ENCODE measurements at places on chromosomes 6 and 20. TPM values are rescaled to one million over a fixed set of nuclear protein-coding genes. Genes with fewer than 3 reads are reported as not detected.
A peak's percentile ranks its signal among the peaks of the same experiment; 100 is the strongest.

DNA sequence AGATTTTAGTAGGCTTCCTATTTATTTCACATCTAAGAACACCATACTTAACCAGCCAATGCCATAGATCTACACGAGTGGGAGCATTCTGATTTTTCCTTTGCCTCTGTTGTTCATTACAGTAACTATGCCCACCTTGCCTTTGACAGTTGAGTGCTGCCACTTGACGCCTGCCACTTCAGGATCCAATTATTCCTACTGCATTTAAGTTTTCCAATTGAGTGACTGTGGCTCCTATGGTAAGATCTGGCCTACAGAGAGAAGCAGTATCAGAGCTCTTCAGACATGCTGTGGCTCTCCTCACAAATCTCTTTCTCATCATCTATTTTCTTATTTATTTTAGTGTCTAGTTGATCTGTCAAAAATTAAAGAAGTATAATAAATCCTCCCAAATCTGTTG lies 403.0 kb upstream of the SPTLC3 start:
- no peak for DNase-seq

- DNase-seq, result no peak
Observed at GRCh38 chr6:40517654-40518053, 69.5 kb downstream of the LRFN2 start.

DNA sequence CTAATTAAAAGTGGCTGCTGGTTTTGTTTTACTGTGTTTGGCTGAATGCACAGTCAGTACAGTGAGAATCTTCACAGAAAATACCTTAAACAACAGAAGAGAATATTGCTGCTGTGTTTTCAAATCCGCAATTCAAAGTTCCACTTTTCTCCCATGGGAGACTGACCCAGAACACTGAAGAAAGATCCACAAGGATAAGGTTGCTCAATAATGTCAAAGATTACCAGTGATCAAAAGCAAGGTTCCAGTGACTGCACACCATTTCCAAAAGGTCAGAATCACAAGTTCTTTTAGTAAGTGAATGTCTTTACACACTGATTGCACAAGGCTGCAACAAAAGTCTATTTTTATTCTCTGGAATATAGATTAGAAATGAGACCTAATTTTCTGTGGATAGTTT lies 82.3 kb downstream of the EPHA7 start:
- DNase-seq, result no peak

DNA sequence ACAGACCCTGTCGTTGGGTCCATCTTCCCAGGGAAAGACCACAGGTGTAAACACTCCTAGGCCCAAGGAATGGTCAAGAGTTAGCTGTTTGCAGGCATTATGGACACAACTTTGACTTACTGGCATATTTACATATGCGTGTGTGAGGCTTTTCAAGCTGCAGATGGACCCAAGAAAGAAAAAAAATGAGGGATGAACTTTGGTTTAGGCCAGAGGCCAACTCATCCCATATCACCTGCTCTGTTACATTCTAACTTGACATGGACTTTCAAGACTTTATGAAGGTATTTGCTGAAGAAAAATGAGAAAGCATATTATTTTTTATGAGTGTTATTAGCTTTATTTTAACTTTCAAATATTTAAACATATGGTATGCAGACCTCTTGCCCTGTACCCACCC lies 6.9 kb downstream of the COL19A1 start:
- DNase-seq, result no peak

- no peak for DNase-seq
Observed at GRCh38 chr6:160004018-160004417, 35.1 kb downstream of the IGF2R start.

DNA sequence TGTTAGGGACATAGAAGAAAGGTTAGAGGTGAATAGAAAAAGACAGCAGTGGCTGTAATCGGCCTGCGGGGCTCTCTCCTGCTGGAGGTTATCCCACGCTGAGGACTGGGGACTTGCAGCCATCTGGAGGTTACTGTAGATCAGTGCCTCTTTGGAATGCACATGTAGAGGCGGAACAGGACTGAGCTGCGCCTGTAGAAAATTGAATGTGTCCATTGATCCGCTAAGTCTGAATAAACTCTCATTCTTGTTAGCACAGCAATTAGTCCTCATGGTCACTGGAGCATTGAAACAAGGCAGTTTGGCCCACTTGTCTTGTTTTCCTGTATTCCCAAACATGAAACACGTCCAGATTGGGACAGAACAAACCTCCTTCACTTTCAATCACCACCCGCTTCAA lies 46.3 kb upstream of the F13A1 start:
- DNase-seq, result no peak

GRCh38 chr20:11492386-11492785 lies 425.3 kb upstream of the BTBD3 start:
- no peak for DNase-seq

GRCh38 chr20:60352017-60352416 lies 393.8 kb downstream of the CDH26 start:
- no peak for DNase-seq

GRCh38 chr6:65045801-65046200 lies 661.2 kb downstream of the EYS start:
- no peak for DNase-seq

DNA sequence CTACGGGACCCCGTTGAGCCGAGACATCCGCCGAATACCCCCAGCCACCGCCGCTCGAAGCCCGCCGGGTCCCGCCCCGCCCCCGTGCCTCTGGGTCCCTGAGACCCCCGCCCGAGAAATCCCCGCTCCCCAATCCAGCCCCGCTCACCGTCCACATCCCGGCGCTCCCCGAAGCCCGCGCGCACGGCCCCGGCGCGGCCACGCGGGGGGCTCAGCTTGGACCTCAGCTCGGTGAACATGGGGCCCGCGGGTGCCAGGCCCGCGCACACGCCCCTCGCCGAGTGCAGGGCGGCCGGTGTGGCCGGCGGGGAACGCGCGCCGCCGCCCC lies 249 bp downstream of the SAMD10 start:
- DNase-seq, result no peak

DNA sequence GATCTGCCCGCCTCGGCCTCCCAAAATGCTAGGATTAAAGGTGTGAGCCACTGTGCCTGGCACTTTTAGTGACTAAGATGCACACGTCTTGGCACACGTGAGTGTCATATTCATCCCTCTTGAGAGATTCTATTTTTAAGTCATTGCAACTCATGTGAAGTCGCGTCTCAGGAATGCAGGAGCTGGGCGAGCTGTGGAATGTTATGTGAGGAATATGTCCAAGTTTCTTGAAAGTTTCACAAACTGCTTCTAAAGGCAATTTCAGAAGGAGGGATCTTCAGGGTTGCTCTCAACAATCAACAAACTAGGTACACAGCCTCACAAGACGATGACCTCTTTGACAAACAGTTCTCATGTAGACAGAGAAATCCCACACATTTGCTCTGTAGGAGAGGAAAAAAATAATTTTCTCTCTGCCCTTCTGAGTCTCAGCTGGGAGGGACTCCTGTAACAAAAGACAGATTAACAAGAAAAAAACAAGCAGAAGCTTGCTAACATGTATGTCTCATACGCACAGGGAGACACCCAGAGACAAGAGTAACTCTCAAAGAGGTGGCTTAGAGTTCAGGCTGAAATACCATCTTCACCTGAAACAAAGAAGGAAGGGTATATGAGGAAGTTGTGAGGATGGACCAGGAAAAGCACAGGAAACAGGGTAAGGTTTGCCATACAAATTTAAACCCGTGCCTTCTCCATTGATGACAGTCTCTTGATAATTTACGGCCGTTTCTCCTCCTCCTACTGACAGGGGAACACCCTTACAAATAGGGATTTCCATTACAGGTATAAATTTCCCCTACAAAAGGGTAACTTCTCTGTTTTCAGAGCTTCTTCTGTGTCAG lies 45.3 kb upstream of the FAM50B start:
- peak; percentile 97 for DNase-seq

DNA sequence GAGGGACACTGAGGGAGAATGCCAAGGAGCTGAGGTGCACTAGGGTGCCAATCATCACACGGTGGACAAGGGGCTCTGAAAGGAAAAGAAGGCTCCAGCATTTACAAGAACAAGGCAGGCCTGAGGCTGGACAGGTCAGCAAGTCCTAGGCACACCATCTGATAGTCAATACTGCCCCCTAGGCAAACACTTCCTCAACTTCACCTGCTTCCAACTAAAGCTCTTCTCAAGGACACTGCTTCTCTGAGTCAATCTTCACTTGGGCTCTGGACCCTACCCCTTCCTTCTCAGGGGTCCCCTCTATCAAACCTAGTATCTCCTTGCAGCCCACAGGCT lies 37.7 kb upstream of the SLC4A11 start:
- peak; percentile 36 for DNase-seq

DNA sequence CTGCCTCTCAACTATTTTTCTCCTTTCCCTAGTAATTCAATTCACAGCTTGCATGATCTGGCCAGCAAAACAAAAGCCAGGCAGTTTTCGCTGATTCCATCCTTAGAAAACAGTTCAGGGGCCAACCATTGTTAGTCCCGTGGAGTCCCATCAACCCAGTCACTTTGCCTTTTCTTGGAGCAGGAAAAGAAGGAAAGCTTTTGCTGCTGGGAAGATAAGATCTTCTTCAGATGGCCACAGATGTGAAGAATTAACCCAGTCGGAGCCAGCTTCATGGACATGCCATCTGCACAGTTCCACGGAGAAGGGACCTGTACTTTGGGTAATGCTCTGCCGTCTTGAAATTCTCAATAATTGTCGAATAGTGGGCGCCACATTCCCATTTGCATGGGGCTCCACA lies 76.9 kb upstream of the TSHZ2 start:
- peak; percentile 46 for DNase-seq

- peak; percentile 74 for DNase-seq
Observed at GRCh38 chr6:134683783-134684422, 266.0 kb downstream of the ALDH8A1 start.

DNA sequence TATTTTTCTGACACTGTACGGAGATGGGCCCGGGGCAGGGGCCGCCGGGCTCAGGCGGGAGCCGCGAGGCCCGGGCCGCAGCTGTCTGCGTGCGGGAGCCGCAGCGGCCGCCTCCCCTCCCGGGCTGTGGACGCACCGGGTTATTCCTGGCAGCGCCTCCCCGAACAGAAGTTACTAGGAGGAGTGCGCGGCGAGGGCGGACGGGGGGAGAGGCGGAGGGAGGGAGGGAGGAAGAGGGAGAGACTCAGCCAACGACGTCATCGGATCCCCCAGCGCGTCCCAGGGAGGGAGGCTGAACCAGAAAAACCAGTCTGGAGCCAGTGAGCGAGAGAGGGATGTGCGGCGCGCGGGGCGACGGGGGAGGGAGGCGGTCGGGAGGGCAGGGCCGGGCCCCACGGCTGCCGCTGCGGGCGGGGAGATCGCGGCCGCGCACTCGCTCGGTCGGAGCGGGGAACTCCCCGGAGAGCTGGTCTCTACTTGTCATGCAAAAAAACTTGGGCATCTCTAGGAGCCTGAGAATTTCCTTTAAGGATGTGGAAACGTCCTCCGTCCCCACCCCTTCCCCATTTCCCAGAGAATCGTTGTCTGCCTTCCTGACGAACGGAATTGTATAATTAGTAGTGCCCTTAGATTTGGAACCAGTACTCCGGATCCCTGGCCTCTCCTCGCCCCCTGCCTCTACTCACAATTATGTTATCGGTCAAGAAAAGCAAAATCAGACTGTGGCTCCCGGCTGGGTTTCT lies 1.4 kb upstream of the HIVEP2 start:
- peak; percentile 99 for DNase-seq

- no peak for DNase-seq
Observed at GRCh38 chr6:82738773-82739172, 326.9 kb downstream of the UBE3D start.

DNA sequence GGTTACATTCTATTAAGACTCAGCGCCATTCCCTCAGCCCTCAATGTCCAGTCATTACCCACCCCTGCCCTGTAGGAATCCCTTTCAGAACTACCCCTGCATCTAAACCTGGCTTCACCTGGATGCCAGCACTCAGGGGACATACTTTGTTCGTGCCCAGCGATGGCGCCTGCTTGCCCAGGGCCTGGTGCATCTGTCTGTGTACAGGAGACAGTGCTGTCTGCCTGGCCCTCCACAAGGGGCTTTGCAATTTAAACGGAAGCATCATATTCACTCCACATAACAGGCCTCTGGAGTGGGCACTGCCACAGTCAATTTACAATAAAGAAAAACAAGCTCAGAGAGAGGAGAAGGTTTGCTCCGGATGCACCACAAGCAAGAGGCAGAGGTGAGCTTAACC lies 4.6 kb downstream of the RSPO4 start:
- DNase-seq, result no peak

DNA sequence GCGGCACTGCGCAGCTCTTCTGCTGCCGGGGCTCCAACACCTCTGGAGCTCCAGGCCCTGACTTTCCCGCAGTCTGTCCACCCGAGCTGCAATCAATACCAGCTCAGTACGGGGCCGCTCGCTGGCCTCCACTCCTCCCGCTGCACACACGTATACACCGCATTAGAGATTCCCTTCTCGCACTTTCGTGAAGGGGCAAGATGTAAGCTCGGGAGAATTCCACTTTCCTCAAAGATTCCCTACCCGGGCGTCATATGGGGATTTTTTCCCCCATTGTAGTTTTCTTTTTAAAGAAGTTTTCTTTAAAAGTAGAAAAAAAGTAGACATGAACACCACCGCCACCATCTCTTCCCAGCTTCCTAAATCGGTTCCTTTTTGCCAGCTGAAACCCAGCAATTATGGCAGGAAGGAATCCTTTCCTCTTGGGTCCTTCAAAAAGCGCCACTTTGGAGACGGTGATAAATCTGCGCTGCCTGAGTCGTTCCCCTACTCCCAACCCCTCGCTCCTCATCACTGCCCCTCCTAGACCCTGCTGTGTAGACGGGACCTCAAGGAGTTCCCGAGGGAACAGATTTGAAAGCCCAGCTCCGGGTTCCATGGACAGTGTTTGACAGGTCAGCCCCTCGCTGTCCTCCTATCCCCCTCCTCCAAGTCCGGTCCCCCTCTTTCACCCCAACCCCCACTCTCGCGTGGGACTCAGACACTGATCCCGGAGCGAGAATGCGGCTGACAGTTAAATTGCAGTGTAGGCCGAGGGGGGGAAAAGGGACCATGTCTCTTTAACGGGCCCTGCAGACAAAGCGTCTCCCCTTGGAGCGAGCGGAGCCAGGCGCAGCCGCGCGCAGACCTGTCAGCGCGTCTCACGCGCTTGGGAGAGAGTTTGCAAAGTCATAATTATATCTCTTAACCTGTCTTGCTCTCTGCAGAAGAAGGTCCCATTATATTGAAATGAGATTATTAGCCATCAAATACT lies 39.5 kb downstream of the NCR2 start:
- no peak for DNase-seq

DNA sequence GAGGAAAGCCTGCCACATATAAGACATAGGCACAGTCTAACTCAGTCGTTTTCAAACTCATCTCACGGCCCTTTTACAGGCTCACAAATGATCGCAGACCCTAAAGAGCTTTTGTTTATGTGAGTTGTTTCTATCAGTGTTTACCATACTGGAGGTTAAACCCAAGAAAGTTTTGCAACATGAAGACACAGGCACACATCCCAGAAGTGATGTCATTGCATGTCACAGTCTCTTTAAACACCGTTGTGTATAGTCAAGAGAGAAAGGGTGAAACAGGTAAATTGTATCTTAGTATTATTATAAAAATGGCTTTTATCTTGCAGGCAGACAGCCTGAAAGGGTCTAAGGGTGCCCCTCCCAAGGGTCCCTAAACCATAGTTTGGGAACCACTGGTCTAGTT lies 96.7 kb downstream of the BACH2 start:
- no peak for DNase-seq

GRCh38 chr6:106167096-106167814 lies 81.1 kb downstream of the PRDM1 start:
- DNase-seq, result no peak

The CDC25B gene
- 104 TPM for total RNA-seq

The SIM1 gene
- 6.0 TPM for total RNA-seq

The HLA-DRB1 gene
- not detected for total RNA-seq

The DOK5 gene
- total RNA-seq, result not detected

The TFAP2C gene
- 7.5 TPM for total RNA-seq

The FOXC1 gene
- total RNA-seq, result 8.3 TPM

The TRIM31 gene
- total RNA-seq, result not detected

The SLC17A4 gene
- not detected for total RNA-seq

The AHCY gene
- 123 TPM for total RNA-seq

The BMP2 gene
- total RNA-seq, result 6.6 TPM

All from M059J (cell line).